Stimulated activated CD8-positive, alpha-beta memory T cell treated with anti-CD3 and anti-CD28 coated beads, Interleukin-2, amount 100 ng/mL, for 48 hours (primary cell): ENCODE measurements at places on chromosomes 12 and 14.

- DNase-seq = no peak
Observed at GRCh38 chr12:123398550-123399254, 14.8 kb downstream of the KMT5A start.

DNA sequence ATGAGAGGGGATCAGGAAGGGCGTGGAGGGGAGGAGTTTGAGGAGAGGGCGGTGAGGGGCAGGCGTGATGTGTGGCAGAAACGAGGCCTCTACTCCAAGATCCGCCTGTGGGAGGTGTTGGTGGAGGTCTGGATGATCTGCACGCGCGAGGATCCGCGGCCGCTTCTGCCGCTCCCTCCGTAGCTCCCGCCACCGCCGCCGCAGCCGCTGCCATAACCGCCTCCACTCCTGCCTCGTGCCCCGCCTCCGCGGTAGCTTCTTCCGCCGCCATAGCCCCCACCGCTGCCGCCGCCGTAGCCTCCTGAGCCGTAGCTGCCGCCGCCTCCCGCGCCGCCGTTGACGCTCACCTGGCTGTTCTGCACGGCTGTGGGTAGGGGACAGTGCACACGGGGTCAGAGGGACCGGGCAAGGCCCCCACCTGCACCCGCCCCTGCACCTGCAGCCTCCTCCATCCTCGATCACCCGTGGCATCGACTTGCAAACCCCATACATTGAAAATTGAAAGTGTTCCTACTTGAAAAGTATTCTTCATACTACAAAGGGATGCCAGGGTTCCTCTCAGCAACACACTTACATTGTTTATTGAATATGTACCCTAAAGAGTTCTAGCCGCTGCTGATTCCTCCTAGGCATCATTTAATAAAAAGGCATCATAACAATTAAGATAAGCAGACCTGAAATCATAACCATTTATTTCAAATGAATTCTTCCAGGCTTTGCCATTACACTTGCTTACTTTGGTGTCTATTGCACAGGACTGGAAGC, 11.1 kb upstream of the KRT1 start:
- peak; percentile 33 for DNase-seq

GRCh38 chr12:102562836-102563425, 82.6 kb upstream of the IGF1 start:
- DNase-seq = no peak

- no peak for DNase-seq
Observed at GRCh38 chr12:79020106-79020505, 155.5 kb downstream of the SYT1 start.

DNA sequence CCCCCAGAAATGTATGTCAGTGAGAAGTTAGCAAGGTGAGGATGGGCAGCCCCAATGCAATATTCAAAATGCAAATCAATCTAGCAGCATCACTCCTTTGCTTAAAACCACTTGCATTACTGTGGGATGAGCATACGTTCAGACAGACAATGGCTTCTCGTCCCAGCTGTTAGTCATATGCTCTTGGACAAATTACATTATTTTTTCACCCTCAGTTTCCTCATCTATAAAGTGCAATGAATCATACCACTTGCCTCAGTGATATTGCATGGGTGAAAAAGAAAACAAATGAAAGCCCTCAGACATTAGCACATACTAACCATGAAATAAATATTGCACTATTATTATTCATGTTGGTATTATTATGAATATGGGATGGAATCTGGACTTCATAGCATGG, 132.3 kb downstream of the C12orf75 start:
- DNase-seq = no peak

GRCh38 chr12:6424008-6424347, 20.8 kb upstream of the CD27 start:
- no peak for DNase-seq

- DNase-seq = no peak
Observed at GRCh38 chr14:62946221-62946620, 99.0 kb downstream of the KCNH5 start.
